ENCODE measurements at places on chromosomes 4 and X.

- DNase-seq = no peak
Measured at GRCh38 chr4:140426610-140427105, 790 bp downstream of the CLGN start.

DNA sequence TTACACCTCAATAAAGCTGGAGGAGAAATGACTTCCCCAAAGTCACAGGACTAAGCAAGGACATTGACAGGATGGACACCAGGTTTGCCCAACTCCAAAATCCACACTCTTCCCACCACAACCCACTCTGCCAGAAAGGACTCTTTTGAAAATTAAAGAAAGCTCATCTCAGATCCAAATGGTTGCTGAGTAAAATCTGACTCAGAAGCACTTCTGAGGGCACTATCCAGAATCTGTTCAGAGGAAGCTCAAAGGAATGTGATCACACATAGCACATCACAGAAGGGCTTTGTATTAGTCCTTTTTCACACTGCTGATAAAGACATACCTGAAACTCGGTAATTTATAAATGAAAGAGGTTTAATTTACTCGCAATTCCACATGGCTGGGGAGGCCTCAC lies 155.5 kb downstream of the RAB28 start:
- DNase-seq = no peak

GRCh38 chrX:9569876-9570301 lies 105.0 kb downstream of the TBL1X start:
- no peak for DNase-seq

DNA sequence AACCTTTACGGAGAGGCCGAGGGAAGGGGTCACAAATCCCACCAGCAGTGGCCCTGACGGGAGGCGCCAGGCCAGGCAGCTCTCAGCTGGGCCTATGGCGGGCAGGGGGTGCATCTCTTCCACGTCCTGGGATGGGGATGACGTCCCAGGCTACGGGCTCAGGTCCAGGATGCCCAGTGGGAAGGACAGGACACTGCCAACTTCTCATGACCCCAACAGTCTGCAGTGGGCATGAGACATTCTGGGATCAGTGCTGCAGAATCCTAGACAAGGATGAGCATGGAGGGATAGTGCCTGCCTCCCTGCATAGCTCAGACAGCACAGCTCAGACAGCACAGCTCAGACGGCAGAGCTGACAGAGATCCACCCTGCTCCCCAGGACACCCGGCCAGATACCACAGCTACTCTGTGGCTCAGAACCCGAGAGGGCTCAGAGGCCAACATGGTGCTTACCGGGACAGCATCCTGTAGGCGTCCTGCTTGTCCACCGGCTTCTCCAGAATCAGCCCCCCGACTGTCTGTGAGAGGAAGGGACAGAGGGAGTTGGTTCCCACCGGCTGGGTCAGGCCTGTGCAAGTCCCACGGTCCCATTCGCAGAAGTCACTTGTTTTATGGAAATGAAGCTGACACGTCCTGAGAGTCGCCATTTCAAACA lies 17.3 kb downstream of the ASMTL start:
- no peak for DNase-seq

- no peak for DNase-seq
Measured at GRCh38 chr4:41177016-41177415, 37.3 kb downstream of the APBB2 start.

DNA sequence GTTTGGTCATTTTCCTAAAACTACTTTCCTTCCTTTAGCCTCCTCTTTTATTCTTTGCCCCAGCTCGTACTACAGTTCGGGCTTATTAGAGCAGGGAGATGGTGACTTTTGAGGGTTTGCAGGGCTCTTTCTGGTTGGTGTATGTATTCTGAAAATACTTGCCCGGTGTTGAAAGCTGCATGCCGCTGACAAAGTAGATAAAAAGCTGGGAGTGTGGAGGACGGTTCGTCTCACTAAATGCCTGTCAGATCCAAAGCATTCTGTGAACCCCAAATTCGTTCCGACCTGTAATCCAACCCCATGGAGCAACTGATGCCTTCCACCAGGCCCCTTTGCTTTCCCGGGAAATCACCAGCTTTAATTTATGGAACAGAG lies 19.2 kb downstream of the TRIM2 start:
- no peak for DNase-seq

- no peak for DNase-seq
Measured at GRCh38 chr4:519885-520682, 21.1 kb downstream of the PIGG start.

DNA sequence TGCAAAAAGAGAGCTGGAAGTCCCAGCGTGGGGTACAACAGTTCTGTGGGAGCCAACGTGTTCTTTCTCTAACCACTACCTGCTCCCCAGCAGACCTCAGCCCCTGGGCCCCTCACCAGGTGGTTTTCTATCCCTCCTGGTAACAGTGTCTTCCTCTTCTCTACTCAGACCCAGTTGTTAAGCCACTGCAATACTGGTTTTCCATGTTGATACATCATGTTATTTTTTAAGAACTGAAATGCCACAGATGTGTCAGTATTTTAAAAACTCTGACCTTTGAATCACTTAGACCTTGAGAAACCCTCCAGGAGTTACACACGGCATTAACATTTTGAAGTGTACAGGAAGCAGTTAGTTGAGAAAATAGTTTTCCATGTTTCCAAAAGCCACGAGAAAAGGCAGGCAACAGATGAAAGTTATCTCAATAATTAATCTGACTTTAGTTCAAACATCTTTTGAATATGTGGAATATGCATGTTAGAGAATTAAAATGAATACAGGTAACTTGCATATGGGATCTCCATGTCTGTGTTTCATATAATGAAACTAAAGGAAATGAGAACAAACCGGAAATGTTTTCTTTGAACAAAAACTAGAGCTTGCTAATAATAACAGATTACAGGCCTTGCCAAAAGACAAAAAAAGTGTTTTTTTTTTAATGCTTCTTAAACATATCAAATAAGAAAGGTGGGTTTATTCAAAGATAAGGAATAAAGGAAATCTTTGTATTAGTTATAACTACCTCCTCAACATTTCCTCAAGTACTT lies 108.8 kb downstream of the ZNF827 start:
- no peak for DNase-seq

DNA sequence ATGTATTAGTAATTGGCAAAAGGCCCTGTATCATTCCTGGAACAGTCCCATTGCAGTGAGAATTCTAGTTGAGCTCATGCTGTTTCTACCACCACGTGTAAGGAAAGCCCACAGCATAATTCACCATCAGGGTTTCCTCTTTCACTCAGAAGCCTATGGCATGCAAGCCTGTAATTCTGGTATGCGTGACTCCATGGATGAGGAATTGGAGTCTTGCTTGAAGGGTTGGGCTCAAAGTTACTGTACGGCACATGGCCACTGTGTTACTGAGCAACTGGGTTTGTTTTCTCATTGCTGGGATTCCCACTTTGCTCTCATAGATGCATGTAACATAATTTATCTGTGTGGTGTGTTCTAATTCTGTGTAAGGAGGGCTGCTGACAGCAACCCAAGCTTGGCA lies 132.3 kb upstream of the NR3C2 start:
- no peak for DNase-seq

DNA sequence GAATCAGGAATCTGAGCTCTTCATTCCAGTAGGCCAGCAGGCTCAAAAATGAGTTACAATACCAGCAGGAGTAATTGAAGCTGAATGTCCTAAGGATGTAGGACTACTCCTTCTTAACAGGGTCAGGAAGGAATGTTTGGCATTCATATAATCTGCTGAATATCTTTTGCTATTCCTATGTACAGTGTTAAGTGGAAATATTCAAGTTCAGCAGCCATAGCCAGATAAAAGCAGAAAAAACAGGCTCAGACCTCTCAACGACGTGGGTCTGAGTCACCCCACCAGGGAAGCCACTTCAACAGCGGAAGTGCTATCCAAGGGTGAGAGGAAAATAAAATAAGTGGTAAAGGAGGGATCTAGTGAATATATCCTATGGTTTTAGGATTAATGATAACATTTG lies 577.0 kb downstream of the SPOCK3 start:
- DNase-seq = no peak

GRCh38 chr4:10007436-10007740 lies 13.9 kb downstream of the SLC2A9 start:
- no peak for DNase-seq

- DNase-seq = no peak
Measured at GRCh38 chr4:135192751-135193535, 991.4 kb upstream of the PABPC4L start.

GRCh38 chr4:152559641-152560040 lies 23.7 kb upstream of the FBXW7 start:
- no peak for DNase-seq

GRCh38 chr4:9949573-9949972 lies 71.7 kb downstream of the SLC2A9 start:
- DNase-seq = no peak

DNA sequence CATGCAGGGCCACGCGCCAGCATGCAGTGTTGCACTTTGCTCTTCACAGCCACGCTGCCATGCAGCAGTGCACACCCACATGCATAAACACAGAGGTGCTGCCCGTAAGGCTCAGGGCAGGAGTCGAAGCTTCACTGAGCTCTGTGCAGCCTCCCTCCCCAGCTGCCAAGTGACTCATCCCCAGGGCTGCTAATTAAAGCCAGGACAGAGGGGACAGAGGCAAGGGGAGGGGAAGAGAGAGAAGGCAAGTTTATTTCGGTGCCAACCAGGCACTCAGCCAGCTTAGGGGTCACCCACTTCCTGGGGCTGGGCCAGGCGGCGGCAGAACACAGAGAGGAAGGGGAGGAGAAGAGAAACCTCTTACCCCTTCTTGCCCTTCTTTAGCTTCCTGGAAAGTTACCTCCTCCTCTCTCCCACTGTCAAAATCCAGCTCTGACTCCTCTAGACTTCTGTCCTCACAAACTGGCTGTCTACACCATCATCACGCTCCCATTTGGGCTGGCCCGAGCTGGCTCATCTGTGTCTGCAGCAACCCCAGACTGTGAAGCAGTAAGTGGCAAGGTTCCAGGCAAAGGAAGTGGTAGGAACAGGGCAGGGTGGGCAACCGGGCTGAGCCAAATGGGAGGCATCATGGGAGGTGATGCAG lies 6.2 kb upstream of the IQSEC2 start:
- peak; percentile 75 for DNase-seq

DNA sequence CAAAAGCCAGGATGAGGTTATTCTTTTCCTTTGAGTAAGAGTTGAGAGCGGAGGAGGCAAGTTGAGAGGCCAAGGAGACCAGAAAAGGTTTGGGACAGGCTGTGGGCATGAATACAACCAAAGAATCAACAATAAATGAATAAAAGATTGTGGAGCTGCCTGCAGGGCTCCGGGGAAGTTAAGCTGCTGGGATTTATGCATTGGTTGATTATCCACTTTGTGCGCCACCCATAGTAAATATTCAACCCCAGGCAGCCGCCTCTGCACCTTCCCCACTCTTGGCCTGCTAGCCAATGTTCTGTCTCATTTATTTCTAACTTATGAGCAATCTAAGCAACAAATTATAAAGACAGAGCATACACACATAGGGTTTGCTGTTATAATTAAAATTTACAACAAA lies 28.2 kb upstream of the IGSF1 start:
- DNase-seq = no peak

DNA sequence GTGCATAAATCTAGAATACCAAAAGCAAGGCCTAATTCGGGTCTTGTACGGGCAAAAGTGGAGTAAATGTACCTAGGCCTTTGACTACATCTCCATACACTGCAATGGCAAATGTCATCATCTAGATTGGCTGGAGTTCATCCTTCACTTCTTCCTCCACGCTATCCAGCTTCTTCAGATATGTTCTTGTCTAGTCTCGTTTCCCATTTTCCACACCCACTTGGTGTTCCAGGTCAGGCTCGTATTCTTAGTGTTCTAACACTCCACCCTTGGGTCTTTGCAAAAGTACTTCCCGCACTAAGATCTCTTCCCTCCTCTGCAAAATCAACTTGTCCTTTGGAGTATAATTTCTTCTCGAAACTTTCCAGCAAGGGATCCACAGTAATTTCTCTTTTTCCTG lies 1.4 kb downstream of the COQ2 start:
- no peak for DNase-seq
